Forelimb muscle (tissue), 1 donor: ENCODE measurements at places on chromosomes 6 and 20.

DNA sequence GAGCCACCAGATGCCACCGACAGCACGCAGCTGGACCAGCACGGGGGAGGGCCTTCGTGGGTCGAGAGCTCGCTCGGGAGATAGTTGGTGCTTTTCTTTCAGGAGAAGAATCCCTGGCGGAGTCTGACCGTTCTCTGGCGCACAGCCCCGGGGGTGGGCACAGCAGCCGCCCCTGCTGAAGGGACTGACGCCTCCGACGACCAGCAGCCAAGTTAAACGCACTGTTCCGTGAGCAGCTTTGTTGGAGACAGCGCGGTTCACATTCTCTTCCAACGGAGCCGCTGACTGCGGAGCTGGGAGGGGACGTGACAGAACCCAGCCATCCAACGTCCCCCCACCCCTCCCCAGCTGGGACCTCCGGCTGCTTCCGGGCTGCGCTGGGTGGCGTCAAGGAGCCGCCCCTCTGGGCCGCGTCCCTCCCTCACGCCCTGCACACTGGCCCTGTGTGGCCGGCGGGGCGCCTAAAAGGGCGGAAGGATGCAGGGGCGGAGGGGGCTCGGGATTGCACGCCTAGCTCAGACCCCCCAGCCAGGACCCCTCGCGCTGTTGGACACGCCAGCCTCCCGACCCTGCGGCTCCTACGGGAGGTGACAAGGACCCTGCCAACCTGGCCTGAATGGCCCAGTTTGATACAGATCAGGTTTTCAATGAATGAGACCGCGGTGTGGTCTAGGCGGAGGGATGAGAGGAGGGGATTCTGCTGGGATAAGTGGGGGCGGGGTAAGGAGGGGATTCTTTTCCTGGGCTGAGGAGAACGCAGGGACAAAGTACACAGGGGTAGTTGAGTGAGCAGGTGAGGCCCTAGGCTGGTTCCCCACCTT is 36.4 kb upstream of the KHDC1 start:
- no peak for DNase-seq

- DNase-seq, result no peak
These were observed 61.2 kb upstream of the SIRPA start for GRCh38 chr20:1833728-1834726.

- no peak for DNase-seq
These were observed 127.8 kb downstream of the HFE start for GRCh38 chr6:26214803-26215584.

DNA sequence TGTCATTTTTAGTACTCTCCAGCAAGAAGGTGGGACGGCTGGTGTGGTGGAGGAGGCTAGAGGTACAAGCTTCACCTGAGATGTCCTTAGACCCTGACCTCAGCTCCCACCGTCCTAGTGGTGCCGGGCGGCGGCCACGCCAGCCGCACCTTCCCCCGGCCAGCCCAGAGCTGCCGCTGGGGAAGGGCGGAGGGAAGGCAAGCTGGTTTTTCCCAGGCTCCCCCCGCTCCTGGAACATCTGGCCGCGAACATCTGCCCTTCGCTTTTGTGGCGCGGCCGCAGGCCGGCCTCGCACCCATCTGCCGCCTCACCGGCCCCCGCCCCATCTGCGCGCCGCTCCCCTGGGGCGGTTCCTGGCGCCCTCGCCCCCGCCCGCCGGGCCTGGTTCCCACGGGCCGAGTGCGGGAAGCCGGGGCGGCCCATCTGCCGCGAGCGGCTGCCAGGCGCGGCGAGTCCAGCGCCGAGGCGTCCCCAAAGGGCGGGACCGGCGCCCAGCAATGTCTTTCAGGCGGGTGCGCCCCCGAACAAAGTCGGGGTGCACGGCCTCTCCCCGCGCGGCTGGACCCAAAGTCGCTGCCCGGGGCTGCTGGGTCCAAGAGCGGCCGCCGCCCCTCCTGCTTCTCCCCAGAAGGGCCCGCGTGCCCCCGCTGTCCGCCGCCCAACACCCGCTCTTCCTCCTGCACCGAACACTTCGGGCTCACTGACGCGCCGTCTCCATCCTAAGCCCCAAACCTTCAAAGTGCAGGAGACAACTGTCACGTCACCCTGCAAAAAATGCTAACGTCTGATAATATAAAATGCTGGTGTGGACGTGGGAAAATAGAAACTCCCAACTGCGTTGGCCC is 17.3 kb upstream of the ID1 start:
- DNase-seq, result no peak

DNA sequence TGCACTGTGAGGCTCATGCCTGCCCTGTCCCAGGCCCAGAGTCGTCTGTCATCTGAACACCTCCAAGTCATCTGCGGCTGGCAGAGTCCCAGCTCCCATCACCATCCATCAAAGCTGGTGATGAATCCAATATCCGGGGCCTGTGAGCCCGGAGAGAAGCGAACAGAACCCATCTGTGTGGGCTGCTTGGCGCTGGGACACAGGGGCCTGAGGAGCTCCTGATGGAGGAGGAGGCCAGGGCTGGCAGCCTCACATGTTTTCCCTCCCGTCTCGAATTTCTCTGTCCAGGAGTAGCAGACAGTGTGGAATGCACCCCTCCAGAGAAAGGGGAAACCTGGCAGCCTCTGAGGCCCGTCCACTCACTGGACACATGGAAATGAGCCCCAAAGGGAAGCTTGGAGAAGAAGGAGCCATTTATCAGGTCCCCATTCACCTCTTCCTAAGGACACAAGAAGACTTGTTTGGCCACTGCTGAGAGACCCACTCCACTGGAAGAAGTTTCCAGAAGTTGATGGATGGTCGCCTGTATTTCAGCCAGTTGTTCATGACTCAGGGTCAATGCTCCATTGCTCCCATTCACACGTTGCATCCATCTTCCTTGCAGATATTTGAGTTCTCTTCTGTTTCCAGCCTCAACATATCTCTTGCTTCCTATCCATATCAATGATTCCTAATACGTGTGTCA is 307.5 kb upstream of the SULF2 start:
- no peak for DNase-seq

DNA sequence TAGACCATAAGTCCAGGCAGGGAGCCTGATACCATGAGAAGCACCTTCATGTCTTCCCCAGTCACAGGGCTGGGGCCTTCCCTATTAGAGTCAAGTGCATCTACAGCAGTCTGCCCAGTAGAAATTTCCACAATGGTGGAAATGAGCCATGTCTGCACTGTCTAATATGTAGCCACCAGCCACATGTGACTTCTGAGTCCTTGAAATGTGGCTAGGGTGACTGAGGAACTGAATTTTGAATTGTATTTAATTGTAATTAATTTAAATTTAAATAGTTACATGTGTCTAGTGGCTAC is 300.2 kb downstream of the CLIC5 start:
- no peak for DNase-seq

- no peak for DNase-seq
These were observed 96.0 kb downstream of the RIMS1 start for GRCh38 chr6:71982389-71982788.

DNA sequence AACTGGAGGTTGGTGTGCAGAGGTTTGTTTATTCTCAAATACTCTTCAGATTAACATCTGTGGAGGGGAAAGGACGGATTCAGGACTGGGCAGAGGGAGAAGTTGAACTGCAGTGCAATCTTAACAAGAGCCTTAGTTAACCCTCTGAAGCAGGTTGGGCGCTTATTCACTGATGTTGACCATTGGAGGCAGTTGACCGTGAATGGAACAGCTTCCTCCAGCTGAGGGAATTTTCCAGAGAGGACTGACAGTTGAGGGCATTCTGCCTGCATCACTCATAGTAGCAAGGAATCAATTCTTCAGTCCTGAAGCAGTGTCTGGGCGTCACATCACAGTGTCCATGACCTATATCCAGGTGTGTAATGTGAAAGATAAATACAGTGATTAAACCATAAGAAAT is 80.9 kb downstream of the PLCB4 start:
- no peak for DNase-seq

DNA sequence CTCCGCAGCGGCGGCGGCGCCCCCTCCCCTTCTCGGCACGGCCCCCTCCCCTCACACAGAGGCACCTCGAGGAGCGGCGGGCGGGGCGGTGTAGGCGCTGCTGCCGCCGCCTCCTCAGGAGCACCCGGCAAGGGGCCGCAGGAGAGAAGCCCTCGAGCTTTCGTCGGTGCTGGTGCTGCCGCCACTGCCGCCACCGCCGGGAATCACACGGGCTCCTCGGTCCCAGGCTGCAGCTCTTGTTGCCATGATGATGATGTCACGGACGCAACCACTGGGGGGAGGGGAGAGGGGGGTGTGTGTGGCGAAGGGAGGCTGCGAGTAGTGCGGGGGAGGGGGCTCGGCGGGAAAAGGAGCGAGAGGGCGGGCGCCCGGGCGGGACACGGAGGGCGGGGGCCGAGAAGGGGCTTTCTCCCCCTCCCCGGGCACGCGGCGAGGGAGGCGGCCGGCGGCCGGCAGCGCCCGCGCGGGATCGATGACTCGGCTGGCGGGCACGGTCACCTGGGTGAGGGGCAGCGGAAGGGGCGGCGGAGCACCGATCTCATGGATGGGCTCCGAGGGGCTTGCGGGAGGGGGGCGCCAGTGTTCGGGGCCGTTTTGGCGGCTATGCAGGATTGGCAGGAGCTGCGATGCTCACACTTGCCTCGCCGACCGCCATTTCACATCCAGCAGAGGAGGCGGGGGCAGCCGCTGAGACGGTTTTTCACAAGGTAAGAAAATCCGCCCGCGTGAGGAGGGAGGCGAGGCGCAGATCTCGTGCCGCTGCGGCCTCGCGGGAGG is at the start of gene REV3L:
TSS of gene REV3L (minus strand) at position 260 of the 777 bp plus-strand sequence. CDS start 330 bp downstream, outside the sequence.
- peak; percentile 63 for DNase-seq

GRCh38 chr6:168109171-168109570 is 30.2 kb upstream of the FRMD1 start:
- DNase-seq, result no peak

GRCh38 chr6:18148304-18149025 is 6.4 kb downstream of the TPMT start:
- DNase-seq, result no peak

DNA sequence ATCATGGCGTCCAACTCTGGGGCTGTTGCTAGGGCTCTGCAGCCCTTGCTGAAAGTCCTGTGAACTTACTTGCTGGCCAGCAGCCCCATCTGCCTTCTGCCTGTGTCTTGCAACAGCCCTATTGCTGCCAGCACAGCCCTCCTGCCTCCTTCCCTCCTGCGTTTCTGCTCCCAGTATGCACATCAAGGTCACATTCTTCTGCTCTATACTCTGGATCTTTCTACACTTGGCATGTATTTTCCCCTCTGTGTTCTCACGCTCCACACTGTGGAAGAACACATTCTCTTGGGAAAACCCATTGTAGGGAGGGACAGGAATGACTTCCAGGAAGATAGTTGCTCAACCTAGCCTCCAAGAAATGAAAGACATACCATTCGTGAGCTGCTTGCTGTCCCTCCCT is 80.9 kb upstream of the PHACTR2 start:
- no peak for DNase-seq

DNA sequence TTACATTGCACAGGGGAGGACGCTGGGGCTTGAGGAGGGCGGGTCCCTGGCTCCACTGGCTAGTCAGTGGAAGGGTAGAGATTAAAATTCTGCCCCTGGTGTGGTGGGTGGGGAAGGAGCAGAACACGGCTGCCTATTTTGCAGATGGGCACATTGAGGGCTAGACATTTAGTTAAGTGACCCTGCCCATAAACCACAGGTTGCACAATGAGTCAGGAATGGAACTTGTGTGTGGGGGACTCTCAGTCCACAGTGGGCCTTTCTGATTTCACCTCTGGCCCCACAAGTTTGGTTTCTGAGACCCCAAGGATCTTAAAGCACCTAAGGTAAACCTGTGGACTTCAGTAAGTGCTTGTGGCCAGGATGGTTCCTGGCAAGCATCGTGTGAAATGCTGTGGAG is 22.0 kb upstream of the CCDC167 start:
- DNase-seq, result no peak

DNA sequence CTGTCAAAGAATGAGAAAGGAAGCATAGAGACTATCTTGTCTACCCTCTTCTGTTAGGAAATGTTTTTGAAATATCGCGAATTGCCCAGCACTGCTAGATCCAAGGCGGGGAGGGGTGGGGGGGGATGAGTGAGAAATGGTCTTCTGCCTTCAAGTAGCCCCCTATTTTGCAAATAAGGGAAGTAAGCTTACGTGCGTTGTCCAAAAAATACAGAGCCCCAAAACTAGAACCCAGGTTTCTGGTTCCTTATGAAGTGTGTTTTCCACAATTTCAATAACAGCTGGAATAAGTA is 923 bp upstream of the ILRUN start:
- DNase-seq, result no peak

DNA sequence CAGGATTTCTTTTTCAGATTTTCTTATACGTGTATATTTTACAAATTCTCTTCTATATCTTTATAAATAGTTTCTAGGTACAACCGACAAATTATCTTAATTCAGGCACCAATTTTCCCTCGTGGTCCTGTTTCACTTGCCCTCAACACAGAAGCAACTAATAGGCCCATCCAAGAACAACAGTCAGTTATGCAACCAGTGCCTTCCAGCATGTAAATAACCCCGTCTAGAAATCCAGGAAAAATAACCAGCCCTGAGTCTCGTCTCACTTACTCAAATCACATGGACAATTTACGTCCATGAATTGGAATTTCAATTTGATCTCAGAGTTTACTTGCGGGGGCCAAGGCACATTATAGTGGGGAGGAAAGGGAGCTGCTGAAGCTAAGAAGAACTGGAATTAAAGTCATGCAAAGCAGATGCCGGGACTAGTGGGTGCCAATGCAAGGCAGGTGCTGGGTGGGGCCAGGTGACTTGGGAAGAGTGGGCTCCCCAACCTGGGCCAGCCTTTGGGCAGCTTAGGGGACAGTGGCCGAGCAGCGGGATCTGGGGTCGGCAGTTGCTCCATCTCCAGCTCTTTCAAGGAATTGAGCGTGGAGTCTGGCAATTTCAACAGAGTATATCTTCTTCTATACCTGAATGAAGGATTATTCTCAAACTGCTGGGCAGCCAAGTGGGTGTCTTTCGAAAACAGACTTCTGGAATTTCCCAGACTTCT is 121.7 kb downstream of the EDN3 start:
- DNase-seq, result no peak

GRCh38 chr6:118696271-118696670 is 44.9 kb upstream of the CEP85L start:
- no peak for DNase-seq

- no peak for DNase-seq
These were observed 54.3 kb downstream of the TCP11 start for GRCh38 chr6:35086636-35087360.
